HT1080 (cell line): ENCODE measurements at places on chromosomes 5 and 9.
A peak's percentile ranks its signal among the peaks of the same experiment; 100 is the strongest.

- DNase-seq, result no peak
Measured at GRCh38 chr5:155938051-155938450, 388.9 kb upstream of the SGCD start.

DNA sequence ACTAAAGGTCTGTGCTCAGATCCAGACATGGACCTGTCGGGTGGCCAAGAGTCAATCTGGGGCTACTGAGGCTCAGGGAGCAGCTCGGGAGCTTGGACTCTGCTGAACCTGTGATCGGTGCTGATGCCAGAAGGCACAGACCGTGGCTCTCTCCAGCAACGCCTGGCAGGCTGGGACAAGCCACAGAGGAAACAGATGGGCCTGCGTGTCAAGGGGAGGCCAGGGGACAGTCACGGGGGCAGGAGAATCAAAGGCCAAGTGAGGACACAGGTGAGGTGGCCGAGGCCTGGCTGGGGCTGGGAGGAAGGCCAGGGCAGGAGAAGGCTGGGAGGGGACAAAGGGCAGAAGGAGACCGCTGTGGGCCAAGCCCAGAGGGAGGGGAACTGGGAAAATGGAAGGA, 43.4 kb downstream of the EPB41L4B start:
- no peak for DNase-seq

DNA sequence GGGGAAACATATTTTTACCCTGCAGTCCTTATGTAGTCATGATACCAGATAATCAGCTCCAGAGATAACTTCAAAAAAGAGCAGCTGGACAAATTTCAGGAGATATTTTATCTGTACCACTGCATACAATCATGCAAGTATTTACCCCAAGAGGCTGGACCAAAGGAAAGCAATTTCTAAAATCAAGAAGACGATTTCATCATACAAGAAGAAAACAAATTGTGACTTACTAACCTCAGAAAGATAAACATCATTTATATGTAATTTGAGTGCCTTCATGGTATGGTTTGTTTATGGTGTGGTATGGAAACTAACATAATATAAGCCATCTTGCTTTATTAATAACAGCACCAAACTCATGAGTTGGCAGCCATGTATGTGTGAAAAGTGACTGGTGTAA, 603.6 kb downstream of the PSAT1 start:
- DNase-seq, result no peak

- no peak for DNase-seq
Measured at GRCh38 chr5:146248561-146248960, 45.2 kb downstream of the RBM27 start.

DNA sequence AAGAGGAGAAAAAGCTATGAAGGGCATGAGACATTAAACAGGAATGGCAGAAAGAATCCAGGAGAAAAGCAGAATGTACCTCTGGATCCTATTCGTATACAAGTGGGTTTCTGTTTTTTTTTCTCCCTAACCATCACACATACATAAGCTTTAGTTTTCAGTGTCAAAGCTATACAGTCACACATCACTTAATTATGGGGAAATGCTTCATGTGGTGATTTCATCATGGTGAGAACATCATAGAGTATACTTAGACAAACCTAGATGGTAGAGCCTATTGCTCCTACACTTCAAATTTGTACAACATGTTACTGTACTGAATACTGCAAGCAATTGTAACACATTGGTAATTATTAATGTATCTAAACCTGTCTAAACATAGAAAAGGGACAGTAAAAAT, 290.6 kb downstream of the AOPEP start:
- no peak for DNase-seq

DNA sequence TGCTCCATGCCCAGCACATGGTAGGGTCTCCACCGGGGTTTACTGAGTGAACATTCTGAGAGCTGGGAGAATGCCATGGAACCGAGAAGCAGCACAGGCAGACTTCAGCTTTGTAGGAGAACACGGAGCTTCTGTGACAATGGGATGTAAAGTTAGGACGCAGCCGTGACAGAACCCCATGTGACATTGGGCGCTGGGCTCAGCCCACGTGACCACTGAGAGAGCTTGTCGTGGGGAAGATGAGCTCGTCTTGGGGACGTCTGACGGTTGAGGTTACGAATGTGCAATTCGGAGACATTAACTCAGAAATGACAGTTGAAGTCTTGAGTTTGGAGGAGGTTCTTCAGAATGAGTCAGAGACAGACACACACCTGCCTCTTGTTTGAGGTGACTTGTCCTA, 13.5 kb downstream of the SDHA start:
- no peak for DNase-seq

DNA sequence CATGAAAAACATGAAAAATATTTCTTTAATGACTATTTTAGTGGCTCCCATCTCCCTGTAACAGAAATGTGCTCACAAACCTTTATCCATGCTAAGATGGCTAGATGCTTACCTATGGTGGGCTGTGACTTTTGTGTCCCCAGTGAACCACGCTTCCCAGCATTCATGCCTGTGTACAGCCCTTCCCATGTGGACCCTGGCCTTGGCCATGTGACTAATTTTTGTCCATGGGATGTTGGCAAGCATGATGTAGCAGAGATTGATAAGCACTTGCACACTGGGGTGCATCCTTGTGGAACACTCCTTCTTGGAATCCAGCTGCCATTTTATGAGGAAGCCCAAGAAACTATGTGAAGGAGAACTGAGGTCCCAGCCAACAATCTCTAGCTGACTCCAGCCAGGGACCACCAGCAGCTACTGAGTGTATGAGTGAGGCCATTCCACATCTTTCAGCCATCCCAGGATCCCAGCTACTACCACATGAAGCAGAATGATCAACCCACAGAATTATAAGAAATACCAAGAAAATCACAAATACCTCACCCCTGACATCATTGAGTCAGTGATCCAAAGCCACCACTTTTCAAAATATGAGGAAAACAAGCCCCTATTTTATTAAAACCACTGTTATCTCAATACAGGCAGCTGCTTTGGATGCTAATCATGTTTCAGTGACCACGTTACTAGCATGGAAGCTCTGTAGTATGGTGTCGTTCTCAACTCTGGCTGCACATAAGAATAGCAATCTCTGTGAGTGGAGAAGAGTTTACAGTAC, 16.1 kb upstream of the RAI14 start:
- DNase-seq, result no peak

DNA sequence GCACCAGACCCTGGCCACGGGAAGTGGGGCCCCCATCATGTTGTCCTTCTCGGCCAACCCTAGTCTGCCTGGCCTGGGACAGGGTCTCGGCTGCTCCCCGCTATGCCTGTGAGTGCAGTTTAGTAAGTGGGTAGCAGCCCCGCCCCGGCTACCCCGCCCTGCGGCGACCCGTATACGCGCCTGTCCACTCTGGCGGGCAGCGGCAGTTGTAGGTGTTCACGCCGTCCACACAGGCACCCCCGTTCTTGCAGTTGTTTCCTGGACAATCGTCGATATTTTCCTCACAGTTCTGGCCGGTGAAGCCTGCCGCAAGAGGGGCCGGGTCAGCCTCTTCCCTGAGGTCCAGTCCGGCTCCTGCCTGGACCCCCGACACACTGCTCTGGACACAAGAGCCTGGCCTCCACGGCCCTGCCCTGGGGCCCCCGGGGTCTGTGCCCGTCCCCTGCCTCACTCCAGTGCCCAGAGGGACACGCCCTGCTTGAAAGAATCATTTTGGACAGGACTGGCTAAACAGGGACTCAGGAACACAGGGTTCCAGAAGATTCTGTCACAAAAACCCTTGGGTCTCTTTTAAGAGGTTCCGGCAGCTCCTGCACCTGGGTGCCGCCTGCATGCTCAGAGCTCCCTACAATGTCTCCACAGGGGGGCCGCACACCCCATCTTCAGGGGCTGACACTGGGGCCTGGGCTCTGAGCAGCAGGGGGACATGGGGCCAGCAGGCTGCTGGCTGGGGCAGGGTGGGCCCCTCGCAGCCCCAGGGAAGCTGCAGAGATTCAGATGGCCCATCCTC, 26.4 kb downstream of the NOTCH1 start:
- no peak for DNase-seq

- DNase-seq, result peak; percentile 94
Measured at GRCh38 chr9:109316207-109316640, 4.6 kb downstream of the EPB41L4B start.

DNA sequence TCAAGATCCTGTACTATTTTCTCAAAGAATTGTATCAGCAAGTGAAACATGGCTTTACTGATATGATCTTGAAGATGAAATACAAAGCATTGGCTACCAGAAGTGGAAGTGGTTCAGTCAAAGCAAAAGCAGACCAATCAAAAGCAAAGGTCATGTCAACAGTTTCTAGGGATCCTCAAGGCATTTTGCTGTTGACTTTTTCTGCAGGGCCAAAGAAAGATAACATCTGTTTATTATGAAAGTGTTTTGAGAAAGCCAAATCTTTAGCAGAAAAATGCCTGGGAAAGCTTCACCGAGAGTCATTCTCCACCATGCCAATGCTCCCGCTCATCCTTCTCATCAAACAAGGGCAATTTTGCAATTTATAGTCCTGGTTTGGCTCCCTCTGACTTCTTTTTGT, 90.3 kb upstream of the ACO1 start:
- no peak for DNase-seq

DNA sequence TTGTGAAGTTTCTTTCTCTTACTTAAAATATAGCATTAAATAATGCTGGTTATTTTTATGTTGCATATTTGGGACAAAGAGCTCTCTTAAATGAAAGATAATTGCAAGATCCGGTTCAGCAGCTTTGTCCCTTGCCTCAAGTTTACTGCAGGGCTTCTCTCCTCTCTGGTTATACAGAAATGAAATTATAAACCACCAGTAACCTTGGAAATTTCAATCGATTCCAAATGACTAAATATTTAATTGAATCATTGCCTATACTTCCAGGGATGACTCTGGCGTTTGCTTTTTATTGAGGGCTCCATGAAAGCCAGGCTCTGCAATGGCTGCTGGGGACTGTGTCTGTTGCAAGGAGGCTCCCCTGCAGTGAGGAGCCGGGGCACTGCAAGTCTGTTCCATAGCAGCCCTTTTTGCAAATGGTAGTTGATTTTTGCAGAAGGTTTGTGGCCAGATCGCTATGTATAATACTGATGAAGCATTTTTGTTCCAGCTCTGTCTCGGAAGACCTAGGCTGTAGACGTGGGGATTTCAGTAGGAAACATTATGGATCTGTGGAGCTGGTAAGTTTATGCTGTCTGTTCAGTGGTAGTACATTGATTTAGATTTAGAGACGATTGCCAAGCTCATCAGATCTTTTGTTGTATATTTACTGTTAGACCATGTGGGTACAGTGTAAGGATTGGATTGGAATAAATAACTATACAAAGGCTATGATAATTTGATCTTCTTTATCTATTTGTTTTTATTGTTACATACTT, at the start of gene GARNL3:
Gene GARNL3, plus strand, starts transcription at position 313 of the 758 bp plus-strand sequence. Its CDS starts 104 bp downstream, at position 417.
- no peak for DNase-seq

DNA sequence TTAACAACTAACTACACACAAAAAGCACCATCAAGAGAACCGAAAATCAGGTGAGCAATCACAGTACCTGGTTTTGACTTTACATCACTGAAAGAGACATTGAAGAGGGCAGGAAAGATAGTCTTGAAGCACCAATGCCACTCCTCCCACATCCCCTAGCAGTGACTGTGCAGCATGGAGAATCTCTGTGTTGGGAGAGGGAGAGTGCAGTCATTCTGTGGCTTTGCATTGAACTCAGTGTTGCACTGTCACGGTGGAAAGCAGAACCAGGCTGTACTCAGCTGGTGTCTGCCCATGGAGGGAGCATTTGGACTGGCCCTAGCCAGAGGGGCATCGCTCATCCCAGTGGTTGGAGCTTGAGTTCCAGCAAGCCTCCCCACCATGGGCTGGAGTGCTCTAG, 40.4 kb downstream of the C5 start:
- DNase-seq, result no peak

DNA sequence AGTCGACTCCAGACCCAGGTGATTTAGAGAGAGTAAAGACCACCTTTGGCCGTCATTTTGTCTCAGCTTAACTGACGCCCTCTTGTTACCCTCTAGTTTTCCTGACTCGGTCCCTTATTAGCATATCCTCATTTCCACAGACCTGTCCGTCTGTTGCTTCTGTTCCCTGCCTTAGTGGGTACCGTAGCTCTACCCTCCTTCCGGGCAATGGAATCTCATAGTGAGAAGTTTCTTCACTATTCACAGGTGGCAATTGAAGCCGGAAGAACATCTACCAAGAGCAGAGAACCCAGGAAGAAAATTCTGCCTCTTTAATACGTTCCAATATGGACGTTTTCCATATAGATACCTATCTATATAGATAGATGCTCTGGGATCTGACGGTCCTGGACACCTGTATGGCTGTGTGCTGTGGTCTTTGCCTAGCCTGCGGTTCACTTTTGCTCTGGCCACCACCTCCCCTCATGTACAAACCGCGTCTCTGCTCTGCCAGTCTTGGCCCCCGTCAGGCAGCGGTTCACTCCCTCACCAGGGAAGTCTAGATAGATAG, 652 bp upstream of the TMEM161B start:
- peak; percentile 18 for DNase-seq

DNA sequence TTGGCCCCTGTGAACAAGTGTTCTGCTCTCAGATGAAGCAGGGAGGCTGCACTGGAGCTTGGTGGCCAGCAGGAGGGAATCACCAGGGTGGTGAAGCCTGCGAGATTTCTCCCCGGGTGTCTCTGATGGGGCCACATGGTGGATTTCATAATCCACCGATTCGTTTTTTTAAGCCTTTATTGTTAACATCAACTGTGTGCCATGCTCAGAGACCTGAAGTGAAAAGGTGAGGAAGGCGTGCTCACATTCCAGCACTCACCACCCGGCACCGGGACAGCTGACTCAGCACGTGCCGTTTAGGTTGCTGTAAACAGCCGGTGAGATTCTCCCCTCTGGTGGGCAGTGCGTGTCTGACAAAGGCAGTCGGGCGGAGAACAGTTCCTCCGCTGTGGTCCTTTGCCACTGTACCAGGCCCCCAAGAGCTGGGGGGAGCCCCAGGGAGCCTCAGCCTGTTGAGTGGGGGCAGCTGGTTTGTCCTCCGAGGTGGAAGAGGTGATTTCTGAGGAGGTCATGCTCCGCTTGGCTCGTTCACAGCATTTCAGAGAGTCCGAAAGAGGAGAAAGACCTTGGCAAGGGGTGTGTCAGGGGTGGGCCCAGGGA, 12.7 kb upstream of the AHRR start:
- DNase-seq, result peak; percentile 81

DNA sequence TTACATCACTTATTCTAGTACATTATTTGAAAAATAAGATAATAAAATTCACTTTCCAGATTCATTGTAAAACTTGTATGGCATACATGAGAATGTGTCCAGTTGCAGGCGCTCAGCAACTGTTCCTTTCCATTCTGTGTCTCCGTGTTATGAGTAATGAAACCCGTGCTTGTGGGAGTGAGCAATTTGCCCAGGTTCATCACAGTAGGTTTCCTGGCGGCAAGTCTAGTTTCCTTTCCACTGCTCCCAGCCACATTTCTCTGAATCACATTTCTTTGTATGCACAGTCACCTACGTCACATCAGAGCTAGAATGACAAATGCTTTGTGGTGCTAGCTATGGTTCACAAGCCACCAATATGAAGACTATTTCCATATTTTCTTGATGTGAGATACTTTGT, 39.9 kb downstream of the MOCS2 start:
- DNase-seq, result peak; percentile 97

- DNase-seq, result peak; percentile 29
Measured at GRCh38 chr5:93580063-93580926, 724 bp downstream of the NR2F1-AS1 start.

- no peak for DNase-seq
Measured at GRCh38 chr5:94693845-94694370, 75.4 kb downstream of the SLF1 start.
